T-helper 17 cell (primary cell): ENCODE measurements at places on chromosomes 12 and 14.

- H3K36me3 ChIP-seq: no peaks in the 10 kb centered on the region
- H3K27me3 ChIP-seq: peaks cover 4% of the 10 kb centered on the region
- no peak overlapping the region for H3K4me3 ChIP-seq
- no peaks in the 10 kb centered on the region for H3K4me1 ChIP-seq
These were observed 47.6 kb upstream of the BDKRB2 start for GRCh38 chr14:96156804-96157760.

DNA sequence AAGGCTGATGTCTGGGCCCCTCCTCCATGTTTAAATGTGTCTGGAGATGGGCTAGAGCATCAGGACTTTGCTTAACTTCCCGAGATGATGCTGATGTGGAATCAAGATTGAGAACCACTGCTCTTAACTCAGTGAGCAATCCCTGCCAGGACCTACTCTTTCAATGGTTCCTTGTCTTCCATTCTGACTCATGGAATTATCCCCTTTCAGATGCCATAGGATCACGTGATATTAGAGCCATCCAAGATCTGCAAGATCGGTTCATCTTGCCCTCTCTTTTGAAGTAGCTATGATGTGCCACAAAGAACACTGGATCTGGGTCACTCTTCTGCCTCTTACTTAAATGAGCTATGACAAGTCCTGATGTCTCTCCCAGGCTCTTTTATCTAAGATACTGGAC is 96.8 kb downstream of the EXOC5 start:
- no peak overlapping the region for H3K27ac ChIP-seq
- peaks cover 37% of the 10 kb centered on the region for H3K27me3 ChIP-seq
- H3K36me3 ChIP-seq: no peaks in the 10 kb centered on the region
- no peaks in the 10 kb centered on the region for H3K4me1 ChIP-seq
- H3K4me3 ChIP-seq: no peak overlapping the region
- DNase-seq: no peak

GRCh38 chr14:57560681-57561080 is 67.0 kb upstream of the CCDC198 start:
- H3K36me3 ChIP-seq: no peaks in the 10 kb centered on the region
- no peak overlapping the region for H3K27ac ChIP-seq
- H3K27me3 ChIP-seq: no peaks in the 10 kb centered on the region
- no peak overlapping the region for H3K4me3 ChIP-seq
- no peaks in the 10 kb centered on the region for H3K4me1 ChIP-seq
- DNase-seq: no peak

GRCh38 chr12:108371801-108372344 is 32.8 kb upstream of the CMKLR1 start:
- no peak overlapping the region for H3K4me3 ChIP-seq
- no peaks in the 10 kb centered on the region for H3K4me1 ChIP-seq
- no peak overlapping the region for H3K27ac ChIP-seq
- peaks cover 2% of the 10 kb centered on the region for H3K36me3 ChIP-seq
- no peak for DNase-seq

- H3K4me1 ChIP-seq: no peaks in the 10 kb centered on the region
- H3K4me3 ChIP-seq: no peak overlapping the region
- no peaks in the 10 kb centered on the region for H3K27me3 ChIP-seq
- H3K27ac ChIP-seq: no peak overlapping the region
- DNase-seq: no peak
These were observed 827.7 kb downstream of the TMTC2 start for GRCh38 chr12:83514372-83514771.

- H3K36me3 ChIP-seq: peaks cover 2% of the 10 kb centered on the region
- H3K4me1 ChIP-seq: no peaks in the 10 kb centered on the region
- DNase-seq: no peak
- no peaks in the 10 kb centered on the region for H3K27me3 ChIP-seq
These were observed 32.4 kb downstream of the DHX37 start for GRCh38 chr12:124956571-124956970.

- H3K4me1 ChIP-seq: no peaks in the 10 kb centered on the region
- no peak overlapping the region for H3K4me3 ChIP-seq
- DNase-seq: no peak
- H3K27me3 ChIP-seq: no peaks in the 10 kb centered on the region
These were observed 460.1 kb downstream of the NAV3 start for GRCh38 chr12:78290606-78291345.

DNA sequence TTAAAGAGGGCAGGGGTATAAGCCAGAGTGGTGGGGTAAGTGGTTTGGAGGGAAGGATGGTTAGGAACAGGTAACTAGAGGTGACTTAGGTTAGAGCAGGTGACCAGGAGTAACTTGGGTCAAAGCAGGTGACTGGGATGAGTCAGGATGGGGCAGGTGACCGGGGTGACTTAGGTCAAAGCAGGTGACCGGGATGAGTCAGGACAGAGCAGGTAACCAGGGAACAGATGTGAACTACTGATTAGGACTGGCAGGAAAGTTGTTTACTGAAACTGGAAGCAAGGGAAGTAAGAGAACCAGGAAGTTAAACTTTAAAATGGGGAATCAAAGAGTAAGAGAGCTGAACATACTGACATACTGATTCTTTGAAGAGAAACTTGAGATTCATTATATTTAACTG is 57.4 kb downstream of the FSCB start:
- H3K27me3 ChIP-seq: no peaks in the 10 kb centered on the region
- no peak for DNase-seq
- H3K4me1 ChIP-seq: no peaks in the 10 kb centered on the region
- H3K27ac ChIP-seq: no peak overlapping the region
